Stimulated activated CD4-positive, alpha-beta T cell treated with anti-CD3 and anti-CD28 coated beads, Interleukin-2, amount 100 ng/mL, for 48 hours (primary cell): ENCODE measurements at places on chromosomes 2 and 18.

- no peak for DNase-seq
Observed at GRCh38 chr2:69181806-69182427, 168.9 kb downstream of the ANTXR1 start.

DNA sequence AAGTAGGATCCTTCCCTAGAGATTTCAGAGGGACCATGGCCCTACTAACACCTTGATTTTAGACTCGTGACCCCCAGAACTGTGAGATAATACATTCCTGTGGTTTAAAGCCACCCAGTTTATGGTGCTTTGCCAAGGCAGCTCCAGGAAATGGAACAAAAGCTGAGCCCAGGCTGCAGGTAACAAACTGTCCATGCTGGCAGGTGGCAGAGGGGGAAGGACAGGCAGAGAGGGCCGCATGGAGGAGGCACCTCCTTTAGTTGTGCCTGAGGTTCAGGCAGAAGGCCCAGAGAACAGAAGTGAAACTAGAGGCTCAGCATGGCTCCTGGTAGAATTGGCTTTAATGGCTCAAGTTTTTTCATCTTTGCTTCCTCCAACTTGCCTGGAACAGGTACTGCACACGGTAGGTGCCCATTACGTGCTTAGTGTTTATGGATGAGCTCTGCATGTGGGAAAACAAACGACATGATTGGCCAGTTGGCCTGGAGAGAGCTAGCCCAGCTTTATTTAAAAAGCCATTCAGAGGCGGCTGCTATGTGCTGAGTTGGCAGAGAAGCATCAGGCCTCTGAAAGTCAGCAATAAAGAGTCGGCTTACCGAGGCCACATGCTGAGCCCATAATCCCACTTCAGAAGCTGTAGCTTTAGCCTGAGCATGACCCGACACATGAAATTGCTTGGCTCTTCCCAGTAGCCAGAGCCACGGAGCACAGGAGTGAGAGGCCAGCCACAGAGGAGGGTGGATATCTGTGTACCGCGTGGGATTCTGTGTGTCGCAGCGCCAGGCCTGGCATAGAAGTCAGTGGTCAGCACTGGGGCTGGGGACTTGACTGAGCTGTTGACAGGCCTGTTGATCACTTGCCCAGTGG is 36.5 kb downstream of the HS1BP3 start:
- DNase-seq = no peak

GRCh38 chr2:133197156-133197555 is 371.1 kb downstream of the NCKAP5 start:
- no peak for DNase-seq

- no peak for DNase-seq
Observed at GRCh38 chr2:25297738-25298137, 44.0 kb downstream of the DNMT3A start.

DNA sequence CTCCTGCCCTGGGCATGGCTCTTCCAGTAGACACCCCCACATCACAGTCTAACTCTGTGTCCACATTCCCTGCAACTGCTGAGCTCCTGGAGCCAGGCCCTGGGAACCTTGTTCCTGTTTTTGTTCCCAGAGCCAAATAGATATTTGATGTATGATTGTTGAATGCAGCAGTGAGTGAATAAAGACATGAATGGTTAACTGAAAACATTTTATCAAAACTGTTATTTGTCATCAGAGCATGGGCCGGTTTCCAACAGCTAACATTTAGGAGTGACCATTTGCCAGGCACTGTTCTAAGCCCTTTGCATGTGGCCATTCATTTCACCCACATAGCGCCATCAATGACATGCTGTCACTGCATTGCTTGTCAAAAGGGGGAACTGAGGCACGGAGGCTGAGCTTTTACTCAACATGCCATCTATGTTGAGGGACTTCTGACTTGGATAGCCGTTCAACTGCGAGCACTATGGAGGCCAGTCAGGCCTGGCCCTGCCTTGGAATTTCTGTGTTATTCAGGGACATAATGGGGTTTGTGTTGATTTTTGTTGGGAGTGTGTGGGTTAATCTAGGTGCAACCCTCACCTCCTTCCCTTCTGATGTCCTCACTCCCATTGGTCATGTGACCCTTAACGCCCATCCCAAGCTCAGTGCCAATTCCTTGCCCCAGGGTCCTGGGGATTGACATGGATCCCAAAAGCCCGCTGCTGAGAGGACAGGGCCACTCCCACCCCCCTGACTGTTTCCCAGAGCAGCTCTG is 12.6 kb downstream of the IL1R1 start:
- DNase-seq = no peak

DNA sequence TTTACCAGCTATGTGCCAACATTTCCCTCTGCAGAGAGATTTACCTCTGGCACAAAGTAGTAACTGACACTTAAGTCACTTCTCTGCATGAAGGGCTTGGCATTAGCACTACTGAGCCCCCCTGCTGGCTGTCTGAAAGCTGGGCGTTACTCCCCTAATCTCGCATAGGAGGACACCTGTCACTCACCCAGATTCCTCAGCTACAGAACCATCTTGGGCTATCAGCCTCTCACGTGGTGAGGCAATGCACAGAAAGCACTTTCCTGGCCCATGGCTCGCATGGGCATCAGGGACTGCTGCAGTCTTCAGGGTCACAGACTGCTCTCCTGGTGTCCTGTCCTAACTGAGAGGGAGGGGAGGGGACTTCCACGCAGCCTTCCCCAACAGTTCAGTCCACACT is 12.0 kb downstream of the SERPINE2 start:
- DNase-seq = no peak

GRCh38 chr18:68102117-68102516 is 585.6 kb upstream of the DSEL start:
- DNase-seq = no peak
